ENCODE measurements at places on chromosomes 4 and X.
A peak's percentile ranks its signal among the peaks of the same experiment; 100 is the strongest.

- DNase-seq, result no peak
Measured at GRCh38 chrX:111521169-111521568, 9.7 kb downstream of the SERTM2 start.

GRCh38 chr4:118270492-118270891 lies 82.3 kb downstream of the PRSS12 start:
- peak; percentile 72 for DNase-seq

DNA sequence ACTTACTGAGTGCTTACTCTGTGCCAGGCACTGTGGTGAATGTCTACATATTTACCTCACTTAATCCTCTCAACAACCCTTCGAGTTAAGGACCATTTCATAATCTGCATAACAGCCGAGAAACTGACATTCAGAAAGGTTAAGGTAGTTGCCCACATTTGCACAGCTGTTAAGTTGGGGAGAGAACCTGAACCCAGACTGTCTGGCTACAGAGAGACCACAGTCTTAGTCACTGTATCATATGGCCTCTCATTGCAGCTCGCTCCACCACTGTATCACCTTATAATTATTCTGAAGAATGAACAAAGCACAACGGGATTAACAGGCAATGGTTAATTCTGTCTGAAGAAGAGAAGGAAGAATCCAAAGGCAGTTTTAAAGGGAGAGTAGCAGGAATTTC lies 98.5 kb downstream of the ADGRA3 start:
- peak; percentile 31 for DNase-seq

- no peak for DNase-seq
Measured at GRCh38 chrX:13581554-13581953, 12.2 kb downstream of the EGFL6 start.

- peak; percentile 36 for DNase-seq
Measured at GRCh38 chr4:48341776-48342605, 662 bp downstream of the SLAIN2 start.

GRCh38 chr4:3228881-3229280 lies 20.1 kb upstream of the MSANTD1 start:
- DNase-seq, result no peak

- DNase-seq, result peak; percentile 86
Measured at GRCh38 chr4:110854021-110854678, 231.3 kb upstream of the PITX2 start.

GRCh38 chr4:173522160-173522950 lies 7.7 kb downstream of the HAND2 start:
- peak; percentile 77 for DNase-seq

DNA sequence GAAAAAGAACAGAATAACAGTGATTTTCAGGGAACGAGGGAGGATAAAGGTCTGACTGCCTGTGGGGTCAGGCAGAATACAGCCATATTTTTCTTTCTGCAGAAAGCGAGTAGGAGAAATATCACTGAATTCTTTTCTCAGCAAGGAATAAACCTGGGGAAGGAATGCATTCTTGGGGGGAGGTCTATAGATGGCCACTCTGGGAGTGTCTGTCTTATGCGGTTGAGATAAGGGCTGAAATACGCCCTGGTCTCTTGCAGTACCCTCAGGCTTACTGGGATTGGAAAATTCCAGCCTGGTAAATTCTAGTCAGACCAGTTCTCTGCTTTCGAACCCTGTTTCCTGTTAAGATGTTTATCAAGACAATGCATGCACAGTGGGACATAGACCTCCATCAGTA lies 26.3 kb downstream of the CNGA1 start:
- DNase-seq, result no peak

- peak; percentile 78 for DNase-seq
Measured at GRCh38 chr4:182555997-182556418, 312.8 kb downstream of the TENM3 start.

DNA sequence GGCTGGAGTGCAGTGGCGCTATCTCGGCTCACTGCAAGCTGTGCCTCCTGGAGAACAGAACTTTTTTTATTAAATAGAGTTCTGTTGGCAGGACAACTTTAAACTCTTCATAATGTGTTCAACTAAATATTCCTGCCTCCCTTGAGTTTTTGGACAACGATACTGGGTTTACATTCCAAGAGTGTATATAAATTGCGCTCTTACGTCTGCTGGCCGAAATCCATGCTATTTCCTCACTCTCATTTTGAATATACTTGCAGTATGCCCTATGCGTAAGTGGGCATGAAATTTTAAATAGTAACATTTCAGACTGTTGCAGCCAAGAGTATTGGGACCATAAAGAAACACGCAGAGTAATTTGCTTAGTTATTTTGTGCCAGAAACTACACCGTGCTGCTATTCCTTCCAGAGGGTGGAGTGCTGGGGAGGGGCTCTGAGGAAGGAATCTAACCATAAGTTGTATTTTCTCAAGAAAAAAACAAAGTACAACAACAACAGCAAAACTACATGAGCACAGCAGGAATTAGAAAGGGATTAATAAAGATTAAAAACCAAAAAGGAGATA lies 480.0 kb downstream of the NLGN4X start:
- no peak for DNase-seq

GRCh38 chr4:173505924-173506518 lies 24.0 kb downstream of the HAND2 start:
- no peak for DNase-seq

- no peak for DNase-seq
Measured at GRCh38 chr4:188658958-188659522, 519.8 kb downstream of the TRIML1 start.

GRCh38 chrX:135572436-135572835 lies 52.0 kb downstream of the INTS6L start:
- DNase-seq, result no peak

- DNase-seq, result no peak
Measured at GRCh38 chrX:29269390-29269789, 682.1 kb downstream of the IL1RAPL1 start.

DNA sequence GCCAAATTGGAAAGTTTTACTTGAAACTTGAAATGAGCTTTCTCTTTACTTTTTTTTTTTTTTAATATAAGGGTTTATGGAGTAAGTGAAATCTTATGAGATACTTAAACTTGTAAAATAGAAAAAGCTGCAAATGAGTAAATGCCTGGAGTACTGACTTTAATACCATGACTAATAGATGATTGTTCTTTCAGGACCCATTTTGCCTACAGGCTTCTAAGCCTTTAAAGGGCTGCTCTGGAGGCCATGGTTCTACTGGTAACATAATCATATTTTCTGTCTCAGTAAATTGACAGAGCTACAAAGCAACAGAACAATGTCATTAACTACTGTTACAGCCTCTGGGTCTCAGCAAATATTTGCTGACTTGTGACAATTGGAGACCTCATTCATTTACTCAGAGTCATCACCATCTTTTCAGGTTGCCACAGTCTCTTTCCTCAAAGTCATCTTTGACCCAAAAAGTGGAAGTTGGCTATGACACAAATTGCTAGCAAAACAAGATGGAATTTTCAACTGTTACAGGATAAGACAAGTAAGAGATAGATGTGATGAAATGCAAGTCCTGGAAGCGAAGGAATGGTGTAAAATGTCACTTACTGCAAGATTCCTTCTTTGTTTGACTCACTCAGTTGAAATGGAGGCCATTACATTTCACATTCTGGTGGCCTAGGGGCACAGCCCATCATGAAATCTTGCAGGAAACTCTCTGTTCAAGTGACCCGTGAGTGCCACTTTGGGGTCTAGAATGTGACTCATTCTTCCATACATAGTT lies 132.7 kb downstream of the BTC start:
- DNase-seq, result peak; percentile 29

- DNase-seq, result no peak
Measured at GRCh38 chr4:23911675-23912455, 22.0 kb upstream of the PPARGC1A start.

DNA sequence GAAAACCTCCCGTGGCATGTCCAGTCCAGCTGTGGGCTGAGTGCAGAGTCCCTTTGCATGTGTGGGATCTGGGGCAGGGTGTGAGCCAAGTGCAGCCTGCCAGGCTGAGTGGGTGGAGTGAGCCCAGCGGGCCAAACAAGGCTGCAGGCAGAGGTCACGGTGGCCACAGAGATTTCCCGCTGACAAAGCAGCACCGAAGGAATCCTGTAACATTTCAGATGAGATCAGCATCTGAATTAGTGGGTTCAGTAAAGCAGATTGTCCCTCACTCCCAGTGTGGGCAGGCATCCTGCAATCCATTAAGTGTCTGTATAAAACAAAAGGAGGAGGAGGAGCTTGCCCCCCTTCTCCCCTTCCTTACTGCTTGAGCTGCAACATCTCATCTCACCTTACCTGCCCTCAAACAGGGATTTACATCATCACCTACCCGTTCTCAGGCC lies 324.4 kb downstream of the FAT4 start:
- DNase-seq, result peak; percentile 41

DNA sequence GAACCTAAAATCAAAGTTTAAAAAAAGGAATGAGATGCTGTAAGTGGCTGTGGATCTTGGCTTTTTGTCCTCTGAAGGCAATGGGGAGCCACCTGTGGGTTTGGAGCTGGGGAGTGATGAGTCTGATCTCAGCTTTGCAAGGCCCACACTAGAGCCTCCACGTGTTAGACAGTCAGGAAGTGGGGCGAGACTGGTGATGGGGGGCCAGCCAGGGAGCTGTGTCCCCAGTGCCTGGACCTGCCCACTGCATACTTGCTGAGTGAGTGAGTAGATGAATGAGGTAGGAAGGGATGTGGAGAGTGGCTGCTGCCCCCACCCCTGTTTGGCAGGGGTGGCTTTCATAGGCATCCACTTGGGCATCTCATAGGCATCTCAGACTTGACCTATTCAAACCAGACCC lies 84.0 kb downstream of the NHSL2 start:
- no peak for DNase-seq

GRCh38 chr4:180059216-180059881 lies 2183.9 kb upstream of the TENM3 start:
- peak; percentile 9 for DNase-seq

DNA sequence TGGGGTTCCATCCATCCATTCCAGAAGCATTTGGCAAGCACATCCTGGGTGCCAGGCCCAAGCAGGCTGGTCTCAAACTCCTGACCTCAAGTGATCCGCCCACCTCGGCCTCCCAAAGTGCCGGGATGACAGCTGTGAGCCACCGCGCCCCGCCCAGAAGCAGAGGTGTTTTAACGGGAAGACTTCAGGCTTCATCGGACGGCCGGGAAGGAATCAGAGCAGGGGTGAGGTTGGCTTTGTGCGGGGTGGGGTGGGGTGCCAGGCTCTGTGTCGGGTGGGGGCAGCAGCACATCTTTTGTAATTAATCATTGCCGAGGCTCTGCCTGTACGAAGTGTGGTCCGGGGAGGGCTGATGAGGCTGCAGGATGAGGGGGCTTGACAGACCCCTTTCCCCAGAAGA lies 5.1 kb upstream of the SLC25A6 start:
- DNase-seq, result no peak

GRCh38 chr4:94534401-94535312 lies 82.9 kb downstream of the PDLIM5 start:
- DNase-seq, result no peak

DNA sequence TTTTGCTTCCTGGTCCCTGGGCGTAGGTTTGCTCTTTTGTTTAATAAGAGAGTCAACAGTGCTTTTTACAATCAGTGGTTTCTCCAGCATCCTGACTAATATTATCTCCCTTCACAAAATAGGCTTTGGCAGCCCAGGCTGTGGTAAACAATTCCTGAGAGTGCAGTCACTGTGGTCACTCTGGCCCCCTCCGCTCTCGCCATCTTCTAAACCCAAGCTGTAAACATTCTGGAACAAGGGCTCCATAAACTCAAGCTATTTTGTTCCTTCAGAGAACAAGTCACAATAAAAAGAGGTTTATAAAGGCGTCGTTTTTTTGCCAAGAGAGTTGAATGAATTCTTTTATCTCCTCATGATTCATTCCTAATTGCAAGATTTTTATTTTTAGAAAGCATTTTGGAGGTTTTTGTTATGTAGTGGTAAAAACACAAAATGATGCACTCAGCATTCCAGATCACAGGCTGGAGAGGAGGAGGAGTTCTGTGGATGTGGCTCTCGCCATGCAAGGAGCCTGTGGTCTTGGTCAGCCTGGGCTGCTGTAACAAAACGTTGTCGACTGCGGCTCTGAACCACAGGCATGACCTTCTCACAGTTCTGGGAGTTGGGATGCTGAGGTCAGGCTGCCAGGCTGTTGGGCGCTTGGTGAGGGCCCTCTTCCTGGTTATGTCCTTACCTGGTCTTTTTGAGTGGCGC lies 486.4 kb upstream of the FAT1 start:
- peak; percentile 88 for DNase-seq

DNA sequence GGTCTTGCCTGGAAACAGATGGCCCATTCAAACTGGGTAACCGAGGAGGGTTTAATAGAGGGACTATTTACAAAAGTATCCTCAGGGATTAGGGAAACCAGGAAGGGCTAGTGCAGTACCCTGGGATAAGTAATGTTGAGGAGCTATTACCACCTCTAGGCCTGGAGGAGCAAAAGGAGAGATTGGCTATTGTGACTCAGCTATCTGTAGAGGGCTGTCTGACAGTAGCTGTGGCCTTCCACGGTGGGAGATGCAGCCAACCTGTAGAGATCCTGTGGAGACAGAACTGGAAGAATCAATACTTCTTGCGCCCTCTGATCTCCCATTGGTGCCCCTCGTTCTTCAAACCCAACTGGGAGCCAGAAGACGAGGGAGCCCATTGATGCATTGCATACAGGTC lies 34.1 kb upstream of the RPS6KA3 start:
- no peak for DNase-seq

- no peak for DNase-seq
Measured at GRCh38 chrX:120755066-120755846, 120.4 kb downstream of the CT47B1 start.

DNA sequence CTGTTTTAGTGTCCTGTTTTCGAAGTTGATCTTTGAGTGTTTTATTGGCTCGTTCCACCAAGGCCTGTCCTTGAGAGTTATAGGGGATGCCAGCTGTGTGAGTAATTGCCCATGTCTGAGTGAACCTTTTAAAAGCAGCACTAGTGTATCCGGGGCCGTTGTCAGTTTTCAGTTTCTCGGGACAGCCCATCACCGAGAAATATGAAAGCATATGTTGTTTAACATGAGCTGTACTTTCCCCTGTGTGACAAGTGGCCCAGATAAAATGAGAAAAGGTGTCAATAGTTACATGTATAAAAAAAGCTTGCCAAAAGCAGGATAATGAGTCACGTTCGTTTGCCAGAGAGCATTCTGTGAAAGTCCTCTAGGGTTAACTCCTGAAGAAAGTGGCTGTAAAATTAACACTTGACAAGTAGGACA lies 48.6 kb upstream of the RASSF6 start:
- peak; percentile 37 for DNase-seq

- no peak for DNase-seq
Measured at GRCh38 chr4:176313596-176314336, 6.0 kb upstream of the SPCS3 start.

- no peak for DNase-seq
Measured at GRCh38 chrX:41858161-41858775, 65.1 kb downstream of the CASK start.

DNA sequence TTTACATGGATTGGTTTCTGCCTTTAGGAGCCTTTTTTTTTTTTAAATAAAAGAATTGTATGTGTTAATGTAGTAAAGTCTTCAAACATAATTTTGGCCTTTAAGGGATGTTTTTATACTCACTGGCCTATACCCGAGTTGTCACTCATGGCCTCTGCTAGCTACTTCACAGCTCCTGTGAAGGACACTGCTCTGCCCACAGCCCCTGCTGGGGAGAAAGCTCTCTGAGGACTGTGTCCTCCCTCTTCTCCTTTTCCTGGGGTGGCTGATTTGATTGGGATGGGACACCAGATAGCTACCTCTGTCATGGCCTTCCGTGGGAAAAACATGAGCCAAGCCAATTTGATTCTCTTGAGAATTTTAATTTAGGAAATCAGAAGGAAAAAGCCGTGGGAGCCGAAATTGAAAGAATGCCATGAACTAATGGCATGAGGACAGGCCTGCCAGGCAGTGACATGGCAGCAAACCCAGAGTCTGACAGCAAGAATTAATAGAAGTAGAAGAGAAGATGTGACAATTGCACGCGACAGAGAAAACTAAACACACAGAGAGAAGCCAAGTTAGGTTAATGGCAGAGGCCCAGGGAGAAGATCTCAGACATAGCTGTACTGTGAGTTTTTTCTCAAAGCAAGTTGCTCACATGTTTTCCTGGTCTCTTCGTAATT lies 81.4 kb downstream of the ARHGAP10 start:
- DNase-seq, result no peak

All from astrocyte of the spinal cord (primary cell).